Transverse colon (tissue), 4 donors: ENCODE measurements at places on chromosomes 12 and 14.

- DNase-seq = no peak
Measured at GRCh38 chr12:106080791-106081170, 58.0 kb downstream of the NUAK1 start.

DNA sequence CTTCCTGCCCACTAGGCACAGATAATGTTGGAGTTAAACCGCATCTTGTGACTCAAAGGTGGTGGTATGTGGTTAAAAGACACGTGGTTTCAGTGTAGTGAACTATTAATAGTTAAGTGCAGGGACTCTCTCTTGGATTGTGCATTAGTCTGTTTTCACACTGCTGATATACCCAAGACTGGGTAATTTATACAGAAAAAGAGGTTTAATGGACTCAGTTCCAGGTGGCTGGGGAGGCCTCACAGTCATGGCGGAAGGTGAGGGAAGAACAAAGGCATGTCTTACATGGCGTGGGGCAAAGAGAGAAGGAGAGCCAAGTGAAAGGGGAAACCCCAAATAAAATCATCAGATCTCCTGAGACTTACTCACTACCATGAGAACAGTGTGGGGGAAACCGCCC, 362.3 kb downstream of the GLT1D1 start:
- no peak for DNase-seq

DNA sequence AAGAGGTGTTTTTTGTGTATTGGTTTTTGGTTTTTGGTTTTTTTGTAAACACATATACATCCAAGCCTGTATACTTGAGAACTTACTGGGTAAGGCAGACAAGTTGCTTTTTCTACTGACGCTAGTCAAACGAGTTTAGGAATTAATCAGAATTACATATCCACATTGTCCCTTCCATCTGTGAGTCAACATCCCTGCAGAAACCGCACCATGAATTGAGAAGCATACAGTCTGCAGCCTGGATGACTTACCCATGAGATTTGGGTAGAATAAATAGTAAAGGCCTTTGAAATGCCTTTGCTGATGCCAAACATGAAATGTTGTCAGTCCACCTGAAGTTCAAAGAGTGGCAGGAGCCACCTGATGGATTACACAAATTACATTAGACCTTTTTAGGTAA, 21.4 kb upstream of the C12orf42 start:
- no peak for DNase-seq

GRCh38 chr12:39830852-39831520, 211.4 kb upstream of the ABCD2 start:
- no peak for DNase-seq

DNA sequence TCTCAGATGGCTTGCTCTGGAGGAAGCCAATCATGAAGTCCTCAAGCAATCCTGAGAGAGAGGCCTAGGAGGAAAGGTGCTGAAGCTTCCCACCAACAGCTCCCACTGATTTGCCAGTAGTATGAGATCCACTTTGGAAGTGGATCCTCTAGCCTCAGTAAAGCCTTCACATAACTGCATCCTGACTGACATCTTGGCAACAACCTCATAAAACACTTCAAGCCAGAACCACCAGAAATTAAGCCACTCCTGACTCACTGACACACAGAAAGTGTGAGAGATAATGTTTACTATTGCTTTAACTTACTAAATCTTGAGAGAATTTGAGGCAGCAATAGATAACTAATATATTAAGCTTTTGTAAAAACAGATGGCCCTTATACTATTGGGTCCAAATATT, 11.7 kb upstream of the TMX1 start:
- DNase-seq = no peak

GRCh38 chr12:124299628-124300388, 4.9 kb downstream of the RFLNA start:
- DNase-seq = no peak

DNA sequence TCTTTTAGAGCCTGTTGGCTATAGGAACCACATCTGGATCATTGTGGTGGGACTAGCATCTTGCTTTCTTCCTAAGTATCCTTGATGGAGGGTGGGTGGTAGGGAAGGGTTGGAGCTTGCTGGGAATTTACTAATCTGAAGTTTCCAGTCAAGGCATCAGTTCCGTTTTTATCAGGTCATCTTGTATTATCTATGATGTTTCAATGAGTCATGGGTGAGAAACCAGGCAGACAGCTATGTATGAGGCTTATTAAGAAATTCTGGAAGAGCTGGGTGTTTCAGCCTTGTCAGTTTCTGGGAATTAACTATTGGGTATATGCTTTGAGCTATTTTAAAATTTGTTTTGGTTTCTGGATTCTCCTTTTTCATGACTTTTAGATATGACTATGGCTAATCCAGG, 11.3 kb downstream of the TSFM start:
- DNase-seq = no peak

DNA sequence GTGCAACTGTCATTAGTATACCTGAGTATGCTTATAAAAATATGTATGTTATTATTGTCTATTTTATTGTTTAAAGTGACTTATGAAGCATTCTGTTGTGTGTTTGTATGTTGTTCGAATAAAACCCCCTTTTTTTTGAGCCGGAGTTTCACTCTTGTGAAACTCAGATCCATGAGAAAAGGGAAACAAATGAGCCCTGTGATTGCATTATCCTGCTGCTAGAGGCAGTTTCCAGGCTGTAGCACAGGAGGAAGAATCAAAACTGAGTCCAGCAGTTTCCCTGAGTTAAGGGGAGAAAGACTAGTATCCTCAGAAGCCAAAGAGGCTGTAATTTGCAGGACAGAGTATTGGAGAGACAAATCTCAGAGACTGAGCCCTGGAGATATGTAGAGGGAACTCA, 12.5 kb downstream of the SGPP1 start:
- no peak for DNase-seq

GRCh38 chr14:26067786-26068459, 529.9 kb downstream of the NOVA1 start:
- no peak for DNase-seq

GRCh38 chr12:115661112-115661511, 616.4 kb downstream of the MED13L start:
- DNase-seq = no peak

- DNase-seq = no peak
Measured at GRCh38 chr14:66152302-66152701, 333.9 kb upstream of the CCDC196 start.

- no peak for DNase-seq
Measured at GRCh38 chr12:132582058-132582420, 28.3 kb downstream of the LRCOL1 start.

DNA sequence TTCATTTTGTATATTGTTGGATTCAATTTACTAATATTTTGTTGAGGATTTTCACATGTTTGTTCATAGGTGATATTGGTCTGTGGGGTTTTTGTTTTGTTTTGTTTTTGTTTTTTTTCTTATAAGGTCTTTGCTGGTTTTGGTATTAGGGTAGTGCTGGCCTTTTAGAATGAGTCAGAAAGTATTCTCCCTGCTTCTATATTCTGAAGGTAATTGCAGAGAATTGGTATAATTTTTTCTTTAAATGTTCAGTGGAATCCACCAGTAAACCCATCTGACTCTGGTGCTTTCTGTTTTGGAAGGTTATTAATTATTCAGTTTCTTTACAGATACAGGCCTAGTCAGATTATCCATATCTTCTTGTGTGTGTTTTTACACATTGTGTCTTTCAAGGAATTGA, 8.9 kb downstream of the TOGARAM1 start:
- no peak for DNase-seq

DNA sequence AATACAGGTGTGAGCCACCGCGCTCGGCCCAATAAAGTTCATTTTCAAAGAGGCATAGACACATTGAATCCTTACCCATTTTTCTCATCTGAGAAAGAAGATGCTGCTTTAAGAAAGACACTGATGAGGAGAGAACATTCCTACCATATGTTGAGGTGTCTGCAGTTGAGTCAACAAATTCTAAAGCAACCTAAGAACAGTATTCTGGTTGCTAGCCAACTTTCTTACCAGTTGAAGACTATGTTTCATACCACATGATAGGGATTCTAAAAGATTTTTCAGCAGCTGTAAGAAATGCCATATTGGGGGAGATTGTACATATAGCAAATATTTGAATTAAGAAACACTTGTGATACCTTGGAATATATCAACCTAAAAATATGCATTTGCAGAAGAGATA, 160.1 kb downstream of the SRGAP1 start:
- no peak for DNase-seq

DNA sequence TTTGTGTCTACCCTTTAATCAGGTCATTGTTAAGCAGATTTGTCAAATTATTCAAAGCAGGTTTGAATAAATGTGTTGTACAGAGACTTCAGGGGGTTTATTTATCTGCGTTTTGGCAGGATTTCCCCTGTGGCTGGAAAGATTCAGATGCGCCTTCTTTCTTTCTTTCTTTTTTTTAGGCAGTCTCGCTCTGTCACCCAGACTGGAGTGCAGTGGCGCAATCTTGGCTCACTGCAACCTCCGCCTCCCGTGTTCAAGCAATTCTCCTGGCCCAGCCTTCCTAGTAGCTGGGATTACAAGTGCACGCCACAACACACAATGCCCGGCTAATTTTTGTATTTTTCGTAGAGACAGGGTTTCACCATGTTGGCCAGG, 6.3 kb upstream of the NANOGNB start:
- no peak for DNase-seq

DNA sequence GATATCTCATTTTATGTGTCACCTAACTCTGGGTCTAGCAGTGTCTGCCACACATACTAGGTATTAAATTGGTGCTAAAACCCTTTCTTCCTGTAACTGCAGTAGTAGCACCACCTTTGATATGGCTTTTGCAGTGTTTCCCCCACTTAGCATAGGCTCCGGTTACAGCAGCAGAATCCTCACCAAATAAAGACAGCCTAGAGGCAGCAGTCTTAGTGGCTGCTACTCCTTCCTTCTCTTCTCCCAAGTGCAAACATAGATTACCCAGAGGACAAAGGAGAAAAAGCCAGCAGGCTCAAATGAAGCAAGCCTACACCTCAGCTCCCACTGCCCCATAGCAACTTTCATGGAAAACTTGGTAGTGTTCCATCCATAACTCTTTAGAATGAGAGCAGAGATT, 30.1 kb upstream of the ABCC9 start:
- DNase-seq = no peak

DNA sequence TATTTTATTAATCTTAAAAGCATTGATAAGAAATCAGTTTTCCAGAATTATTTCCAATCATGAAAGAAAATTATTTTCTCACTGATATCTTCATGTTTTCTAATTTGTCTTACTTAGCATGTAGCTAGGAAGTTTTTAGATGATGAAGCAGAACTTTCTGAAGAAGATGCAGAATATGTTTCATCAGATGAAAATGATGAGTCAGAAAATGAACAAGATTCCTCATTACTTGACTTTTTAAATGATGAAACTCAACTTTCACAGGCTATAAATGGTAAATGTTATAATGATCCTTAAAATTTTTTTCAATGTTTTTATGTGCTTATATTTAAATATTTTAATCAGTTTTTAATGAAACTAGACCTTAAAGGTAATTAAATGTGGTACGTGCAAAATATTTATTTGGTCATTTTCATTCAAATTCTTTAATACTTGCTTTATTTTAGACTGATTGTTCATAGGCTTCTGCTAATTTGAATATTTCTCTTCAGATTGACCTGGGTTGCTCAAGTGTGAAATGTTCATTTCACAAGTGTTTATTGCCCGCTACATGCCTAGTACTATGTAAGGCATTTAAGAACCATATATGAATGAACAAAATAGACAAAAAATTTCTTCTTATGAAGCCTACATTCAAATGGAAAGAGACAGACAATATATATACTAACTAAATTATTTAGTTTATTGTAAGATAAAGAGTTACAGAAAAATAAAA, 49.5 kb downstream of the FANCM start:
- DNase-seq = no peak

DNA sequence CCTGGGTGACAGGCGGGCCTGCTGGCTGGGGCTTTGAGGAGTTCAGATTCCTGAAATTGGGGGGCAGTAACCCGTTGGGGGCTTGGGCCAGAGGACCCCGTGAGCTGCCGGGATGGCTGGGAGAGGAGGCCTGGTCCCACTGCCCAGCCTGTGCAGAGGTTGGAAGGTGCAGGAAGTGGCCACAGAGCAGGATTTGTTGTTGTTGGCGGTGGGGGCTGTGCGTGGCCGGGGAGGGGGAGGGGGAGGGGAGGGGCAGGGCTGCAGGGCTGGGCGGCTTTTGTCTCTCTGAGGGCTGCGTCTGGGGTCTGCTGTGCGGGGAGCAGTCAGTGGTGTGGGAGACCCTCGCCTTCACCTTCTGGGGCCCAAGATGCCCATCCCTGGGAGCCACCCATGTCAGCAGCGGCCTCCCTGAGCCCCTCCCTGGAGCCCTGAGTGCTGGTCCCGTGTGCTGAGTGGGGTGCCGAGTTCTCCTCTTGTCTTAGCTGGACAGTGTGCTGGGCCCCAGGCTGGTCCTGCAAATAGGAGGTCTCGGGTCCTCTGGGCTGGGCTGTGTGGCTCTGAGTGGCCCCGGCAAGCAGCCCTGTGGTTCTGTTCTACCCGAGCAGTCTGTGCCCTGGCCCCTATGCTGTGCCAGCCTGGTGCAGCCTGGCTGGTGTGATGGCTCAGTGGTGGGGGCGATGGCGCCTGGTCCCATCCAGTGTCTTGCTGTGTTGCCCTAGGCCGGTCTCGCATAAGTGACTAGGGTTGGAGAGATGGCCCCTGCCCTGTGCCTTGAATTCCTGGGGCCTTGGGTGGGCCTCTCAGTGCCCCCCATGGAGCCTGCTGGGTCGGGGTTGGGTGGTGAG, 10.3 kb downstream of the KIF26A start:
- no peak for DNase-seq

DNA sequence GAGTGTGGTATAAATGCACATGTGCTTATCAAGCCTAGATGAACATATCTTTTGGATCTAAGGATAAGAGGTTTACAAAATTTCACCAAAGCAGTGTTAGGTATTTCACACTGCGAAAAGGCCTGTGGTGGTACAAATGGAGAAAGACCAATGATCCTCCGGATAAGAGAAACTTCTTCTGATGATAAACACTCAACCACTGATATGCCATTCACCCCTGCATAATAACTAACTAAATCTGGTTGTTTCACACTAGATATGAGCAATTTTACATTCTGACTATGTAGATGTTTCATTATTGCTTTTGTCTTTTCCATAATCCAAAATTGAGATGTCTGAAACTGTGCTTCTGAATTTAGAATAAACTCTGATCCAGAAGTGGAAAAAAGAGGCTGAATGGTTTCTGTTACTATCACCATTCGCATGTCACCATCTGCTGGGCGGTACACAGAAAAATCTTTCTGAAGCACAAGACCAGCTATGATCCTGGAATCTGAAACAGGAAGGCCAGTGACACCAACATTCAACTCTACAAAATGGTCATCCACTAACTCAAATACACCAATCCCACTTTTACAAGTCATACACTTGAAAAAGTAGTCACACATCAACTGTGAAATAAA, 1.3 kb downstream of the BBS10 start:
- DNase-seq = no peak

DNA sequence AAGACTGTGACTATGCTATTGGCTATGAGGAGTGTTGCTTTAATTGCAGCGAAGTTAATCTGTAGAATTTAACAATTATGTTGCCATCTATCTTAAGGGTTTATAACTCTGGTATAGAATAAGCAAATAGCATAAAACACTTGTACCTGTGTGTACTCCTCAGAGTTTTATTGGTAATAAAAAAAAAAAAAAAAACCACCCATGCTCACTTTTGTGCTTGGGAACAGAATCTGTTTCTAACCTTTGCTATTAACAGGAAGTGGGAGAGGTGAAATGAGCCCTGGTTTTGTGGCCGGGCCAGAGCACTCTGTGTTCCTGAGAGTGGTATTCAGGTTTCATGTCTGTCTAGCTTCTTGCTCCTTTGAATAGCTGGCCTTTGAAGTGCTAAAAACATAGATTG, 53.1 kb downstream of the PDE3A start:
- peak; percentile 74 for DNase-seq

- DNase-seq = no peak
Measured at GRCh38 chr12:47763481-47764346, 5.0 kb upstream of the RAPGEF3 start.

GRCh38 chr12:117147639-117148038, 42.6 kb downstream of the FBXO21 start:
- no peak for DNase-seq
